ENCODE measurements at places on chromosomes 2 and 18.

DNA sequence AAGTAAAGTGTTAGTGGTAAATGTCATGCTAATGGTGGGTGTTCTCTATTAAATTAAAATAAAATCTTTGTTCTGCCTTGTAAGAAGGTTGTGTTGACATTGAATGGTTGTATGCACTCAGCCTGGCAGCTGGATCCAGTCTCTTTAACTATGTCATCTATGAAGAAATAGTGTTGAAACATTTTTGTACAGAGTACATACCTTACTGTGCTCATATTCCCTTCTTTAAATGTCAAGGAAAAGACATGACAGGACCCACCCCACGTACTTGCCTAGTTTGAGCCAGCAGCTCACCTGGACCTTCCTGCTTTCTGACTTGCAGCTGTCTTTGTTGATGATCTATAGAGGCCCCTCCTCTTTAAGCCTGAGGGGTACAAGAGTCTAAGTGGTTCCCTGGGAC, 85.6 kb upstream of the ST3GAL5 start:
- no peak for DNase-seq

GRCh38 chr2:239881561-239882320, 143.4 kb downstream of the NDUFA10 start:
- DNase-seq = no peak

DNA sequence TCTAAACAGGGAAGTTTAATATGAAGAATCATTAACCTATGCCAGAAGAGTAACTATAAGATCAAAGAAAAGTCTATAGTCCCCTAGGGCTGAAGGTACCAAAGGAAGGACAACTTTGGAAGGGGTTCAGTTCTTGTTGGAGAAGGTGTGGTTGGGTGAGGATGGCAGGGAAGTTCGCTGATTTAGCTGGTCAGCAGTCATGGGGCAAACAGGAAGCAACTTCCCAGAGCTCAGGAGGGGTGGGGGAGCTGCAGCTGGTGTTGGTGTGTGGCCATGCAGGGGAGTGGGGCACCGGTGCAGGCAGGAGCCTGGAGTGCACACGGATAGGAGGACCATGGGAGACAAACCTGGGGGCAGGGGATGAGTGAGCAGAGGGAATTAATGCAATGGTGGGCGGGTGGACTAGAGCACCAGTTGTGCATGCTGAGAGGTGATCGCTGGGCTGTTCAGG, 34.0 kb downstream of the FHOD3 start:
- no peak for DNase-seq

DNA sequence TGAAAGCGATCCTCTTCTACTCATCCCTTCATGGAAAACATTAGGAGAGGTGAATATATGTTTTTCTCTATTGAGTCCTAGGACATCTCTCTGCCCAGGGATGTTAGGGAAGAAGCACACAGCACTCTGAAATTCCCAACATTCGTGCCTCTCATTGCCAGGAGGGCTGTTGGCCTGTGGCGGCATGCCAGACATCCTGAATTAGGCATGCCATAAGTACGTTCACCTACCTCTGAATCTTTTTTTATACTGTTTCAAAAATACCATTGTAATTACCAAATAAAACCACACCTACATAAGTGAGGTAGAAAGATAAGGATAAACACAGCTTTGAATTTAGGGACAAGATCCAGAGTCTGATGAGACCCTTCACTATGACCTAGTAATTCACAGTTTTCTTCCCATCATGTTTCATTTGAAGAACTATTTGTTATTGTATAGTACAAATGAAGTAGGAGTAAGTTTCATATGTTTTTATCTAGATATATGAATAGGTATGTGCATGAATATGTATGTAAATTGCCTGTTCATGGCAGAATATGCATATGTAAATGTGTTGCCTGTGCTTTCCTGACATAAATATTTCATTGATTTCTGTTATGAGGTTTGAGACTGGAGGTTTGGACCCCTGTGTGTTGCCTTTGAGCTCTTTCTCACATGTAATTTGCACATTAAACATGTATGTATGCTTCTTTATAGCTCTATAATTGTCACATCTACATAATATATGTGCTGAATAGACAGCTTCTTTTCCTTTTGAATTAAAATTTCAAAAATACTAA, 66.6 kb upstream of the STAM2 start:
- DNase-seq = no peak

DNA sequence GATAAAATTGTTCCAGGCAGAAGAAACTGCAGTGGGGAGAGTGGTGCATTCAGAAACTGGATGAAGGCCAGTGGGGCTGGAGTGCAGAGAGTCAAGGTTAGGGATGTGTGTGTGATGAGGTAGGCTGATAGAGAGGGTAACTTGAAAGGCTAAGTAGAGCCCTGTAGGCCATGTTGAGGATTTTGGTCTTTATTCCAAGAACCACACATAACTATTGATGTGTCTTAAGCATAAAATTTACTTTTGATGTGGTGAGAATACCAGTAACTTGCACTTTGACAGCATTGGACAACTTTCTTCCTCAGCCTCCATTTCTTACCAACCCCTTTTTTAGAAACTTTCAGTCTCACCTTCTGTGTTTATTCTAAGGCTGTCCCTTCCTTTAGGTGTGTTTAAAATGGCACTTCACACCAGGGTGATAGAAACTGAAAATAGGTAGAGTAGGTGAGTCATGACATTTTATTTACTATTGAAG, 22.6 kb downstream of the MTX2 start:
- no peak for DNase-seq

Data from stimulated activated CD4-positive, alpha-beta T cell treated with anti-CD3 and anti-CD28 coated beads, TNF-alpha, amount 100 ng/mL, for 48 hours (primary cell).